Occipital lobe (tissue), 3 donors: ENCODE measurements at places on chromosomes 7 and 10. TPM values are rescaled to one million over a fixed set of nuclear protein-coding genes. Genes with fewer than 3 reads are reported as not detected.

DNA sequence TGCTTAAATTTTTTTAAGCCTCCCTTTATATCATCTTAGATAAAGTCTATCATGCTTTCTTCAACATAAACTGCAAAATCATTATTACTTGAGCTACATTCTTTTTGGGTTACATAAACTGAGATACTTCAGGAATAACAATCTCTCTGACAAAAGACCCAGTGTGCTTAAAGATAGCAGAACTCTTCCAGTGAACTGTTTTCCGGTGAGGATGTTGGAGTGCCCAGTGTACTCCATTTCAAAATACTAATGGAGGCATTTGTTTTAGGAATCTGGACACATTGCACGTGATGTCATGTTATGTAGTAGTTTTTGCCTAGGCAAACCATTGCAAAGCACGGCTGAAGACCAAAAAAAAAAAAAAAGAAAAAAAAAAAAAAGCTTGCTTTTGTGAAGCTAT lies 388.2 kb upstream of the CELF2 start:
- no peak for DNase-seq

GRCh38 chr7:95004618-95005247 lies 97.3 kb downstream of the PPP1R9A start:
- no peak for DNase-seq

DNA sequence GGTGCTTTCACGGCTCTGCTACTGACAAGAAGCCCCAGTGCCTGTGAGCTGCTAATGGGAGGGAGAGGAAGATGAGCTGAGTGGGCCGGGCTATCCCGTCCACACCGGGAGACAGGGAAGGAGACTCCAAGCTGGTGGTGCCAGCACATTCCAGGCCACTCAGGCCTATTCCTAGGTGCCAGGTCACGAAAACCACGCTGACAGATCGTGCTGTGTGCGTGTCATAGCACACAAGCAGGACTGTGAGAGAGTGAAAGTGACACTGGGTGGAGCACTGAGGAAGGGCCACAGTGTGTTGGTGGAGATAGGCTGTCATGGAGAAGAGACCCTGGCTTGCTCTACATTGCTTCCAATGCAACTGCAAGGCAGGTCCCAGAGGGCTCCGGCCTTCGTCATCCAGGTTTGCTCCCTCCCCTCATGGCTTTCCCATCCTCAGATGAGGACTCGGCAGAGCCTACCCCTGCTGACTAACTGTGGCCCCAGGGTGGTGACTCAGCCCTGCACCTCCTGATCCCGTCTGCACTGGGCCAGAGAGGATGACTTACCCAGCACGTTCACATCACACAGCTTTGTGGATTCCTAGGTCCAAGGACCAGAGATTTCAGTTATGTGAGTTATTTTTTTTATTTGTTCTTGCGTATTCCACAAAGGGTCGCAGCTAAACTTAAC lies 167.3 kb downstream of the EGFR start:
- no peak for DNase-seq

- DNase-seq: no peak
These were observed 21.8 kb upstream of the SEMA3C start for GRCh38 chr7:80940539-80941207.

DNA sequence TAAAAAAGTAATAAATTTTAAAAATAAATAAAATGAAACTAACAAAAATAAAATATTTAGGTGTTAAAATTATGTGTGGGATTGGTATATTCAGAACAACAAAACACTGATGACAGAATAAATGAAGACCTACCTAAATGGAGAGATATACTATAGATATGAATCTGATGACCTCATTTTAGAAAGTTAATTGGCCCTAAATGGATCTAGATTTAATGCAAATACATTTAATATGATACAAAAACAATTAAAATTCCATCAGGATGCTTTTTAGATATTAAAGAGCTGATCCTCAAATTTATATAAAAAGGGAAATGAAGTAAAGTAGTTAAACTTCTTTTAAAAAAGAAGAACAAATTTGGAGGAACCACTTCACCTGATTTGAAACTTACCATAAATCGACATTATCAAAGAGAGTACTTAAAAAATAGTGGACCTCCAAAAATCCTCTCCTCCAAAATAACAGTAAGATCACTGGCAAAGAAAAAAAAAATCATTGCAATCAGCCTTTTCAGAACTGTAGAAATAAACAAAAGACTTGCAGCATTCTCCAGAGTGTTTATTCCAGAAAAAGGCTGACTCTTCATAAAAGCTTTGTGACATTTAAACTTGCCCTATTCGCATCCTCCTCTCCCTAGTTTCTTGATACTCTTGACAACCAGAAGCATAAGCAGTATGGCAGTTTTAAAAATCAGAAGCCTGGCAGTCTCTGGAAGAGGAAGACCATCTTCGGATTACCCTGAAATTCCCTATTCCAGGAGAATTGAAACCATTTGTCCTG lies 125.9 kb upstream of the AKR1E2 start:
- DNase-seq: no peak

ADRB1 gene
- 3.3 TPM for total RNA-seq

LRRC18 gene
- total RNA-seq: not detected

COL28A1 gene
- 0.62 TPM for total RNA-seq

SLC26A3 gene
- total RNA-seq: not detected

CACNB2 gene
- total RNA-seq: 25.7 TPM

EN2 gene
- total RNA-seq: not detected

PTN gene
- total RNA-seq: 182 TPM
